Endodermal cell (in vitro differentiated cells): ENCODE measurements at places on chromosomes 4 and X. TPM values are rescaled to one million over a fixed set of nuclear protein-coding genes. Genes with fewer than 3 reads are reported as not detected.

The FGF13 gene
- 69.4 and 69.9 TPM in 2 replicates for total RNA-seq

The EVC gene
- total RNA-seq, result 14.4 and 25.5 TPM in 2 replicates

The PCYT1B gene
- 11.3 to 22.1 TPM (median 11.7 TPM) in 3 replicates for total RNA-seq

The MSX1 gene
- 0.86 and 1.3 TPM in 2 replicates for total RNA-seq

The CT45A10 gene
- total RNA-seq, result not detected in 3 replicates

The ALB gene
- 1.4 and 2.2 TPM in 2 replicates for total RNA-seq

The XAGE2 gene
- not detected in 2 replicates for total RNA-seq

The LIN54 gene
- total RNA-seq, result 16.0 to 22.1 TPM (median 18.1 TPM) in 3 replicates

The TAB3 gene
- 19.6 and 23.2 TPM in 2 replicates for total RNA-seq

- H3K27me3 ChIP-seq, result no peaks in the 10 kb centered on the region
- no peak overlapping the region for H3K4me3 ChIP-seq
- DNase-seq, result no peak
- H3K4me1 ChIP-seq, result peaks cover 5% of the 10 kb centered on the region
- no peak overlapping the region for H3K27ac ChIP-seq
- no peaks in the 10 kb centered on the region for H3K36me3 ChIP-seq
Measured at GRCh38 chr4:8507196-8507570, 66.6 kb downstream of the TRMT44 start.

DNA sequence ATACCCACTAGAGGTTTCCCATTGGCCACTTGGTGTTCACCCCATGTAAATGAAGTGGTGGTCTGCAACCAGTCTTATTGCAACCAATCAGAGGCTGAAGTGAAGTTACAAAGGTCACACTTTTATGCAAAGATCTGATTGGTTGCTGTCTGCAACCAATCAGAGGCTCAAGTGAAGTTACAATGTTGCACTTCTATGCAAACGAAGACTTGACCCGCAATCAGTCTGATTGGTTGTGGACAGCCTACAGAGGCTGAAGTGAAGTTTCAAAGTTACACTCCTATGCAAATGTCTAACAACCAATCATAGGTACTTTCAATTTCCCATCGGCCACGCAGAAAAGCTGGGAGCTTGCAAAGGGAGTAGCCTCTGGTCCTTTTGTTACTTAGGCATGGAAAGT lies 22.3 kb upstream of the XPNPEP2 start:
- H3K27ac ChIP-seq, result no peak overlapping the region
- peak; percentile 28 for DNase-seq
- H3K4me3 ChIP-seq, result no peak overlapping the region
- H3K36me3 ChIP-seq, result no peaks in the 10 kb centered on the region
- H3K27me3 ChIP-seq, result no peaks in the 10 kb centered on the region
- H3K4me1 ChIP-seq, result no peaks in the 10 kb centered on the region

GRCh38 chrX:42515939-42516338 lies 262.0 kb downstream of the PPP1R2C start:
- no peaks in the 10 kb centered on the region for H3K27me3 ChIP-seq
- H3K36me3 ChIP-seq, result no peaks in the 10 kb centered on the region
- H3K4me3 ChIP-seq, result no peak overlapping the region
- no peak overlapping the region for H3K27ac ChIP-seq
- no peaks in the 10 kb centered on the region for H3K4me1 ChIP-seq

DNA sequence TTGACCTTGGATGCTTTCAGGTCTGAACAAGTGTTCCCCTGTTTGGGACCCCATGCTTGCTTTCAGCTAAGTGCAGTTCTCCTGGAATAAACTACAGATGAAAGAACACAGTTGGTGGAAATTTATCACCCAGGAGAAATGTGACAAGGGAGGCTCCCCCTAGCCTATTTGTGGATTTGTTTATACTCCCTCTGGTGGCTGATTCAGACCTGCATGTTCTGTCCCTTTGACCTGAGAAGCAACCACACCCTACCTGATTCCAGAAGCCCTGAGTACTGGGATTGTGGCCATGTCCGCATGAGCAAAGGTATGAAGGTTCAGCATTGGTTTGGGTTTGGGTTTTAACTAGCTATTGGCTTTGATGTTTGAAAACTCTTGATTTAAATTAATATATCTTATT lies 440.9 kb downstream of the MID1IP1 start:
- H3K4me1 ChIP-seq, result no peaks in the 10 kb centered on the region
- no peaks in the 10 kb centered on the region for H3K36me3 ChIP-seq
- no peak overlapping the region for H3K4me3 ChIP-seq
- H3K27ac ChIP-seq, result no peak overlapping the region
- H3K27me3 ChIP-seq, result no peaks in the 10 kb centered on the region
- peak; percentile 73 for DNase-seq

GRCh38 chrX:15946783-15947580 lies 92.4 kb upstream of the AP1S2 start:
- no peak overlapping the region for H3K27ac ChIP-seq
- H3K27me3 ChIP-seq, result no peaks in the 10 kb centered on the region
- DNase-seq, result peak; percentile 60
- no peaks in the 10 kb centered on the region for H3K36me3 ChIP-seq
- no peak overlapping the region for H3K4me3 ChIP-seq

GRCh38 chr4:52198294-52198693 lies 147.2 kb downstream of the SPATA18 start:
- peaks cover 7% of the 10 kb centered on the region for H3K4me1 ChIP-seq
- no peaks in the 10 kb centered on the region for H3K36me3 ChIP-seq
- no peak for DNase-seq
- H3K27ac ChIP-seq, result peak overlapping the region; percentile 21
- H3K27me3 ChIP-seq, result no peaks in the 10 kb centered on the region

DNA sequence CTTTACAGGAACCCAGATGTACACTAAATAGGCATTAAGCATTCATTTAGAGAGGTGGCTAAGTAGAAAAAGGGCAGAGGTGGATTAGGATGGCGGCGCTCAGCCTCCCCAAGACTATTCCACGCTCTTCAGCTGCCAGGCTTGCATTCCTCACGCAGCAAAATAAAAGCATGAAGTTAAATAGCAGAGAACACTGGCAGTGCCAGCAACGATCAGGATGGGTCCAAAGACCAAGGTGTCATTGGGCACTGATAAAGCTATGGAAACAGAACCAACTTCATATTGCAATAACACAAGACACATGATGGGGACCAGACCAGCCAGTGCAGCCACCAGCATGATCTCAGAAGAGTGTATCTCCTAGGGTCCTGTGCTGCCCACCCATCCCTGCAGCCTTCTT lies 42.0 kb downstream of the TMEM156 start:
- no peak overlapping the region for H3K4me3 ChIP-seq
- DNase-seq, result no peak
- no peak overlapping the region for H3K27ac ChIP-seq
- H3K27me3 ChIP-seq, result no peaks in the 10 kb centered on the region
- H3K4me1 ChIP-seq, result no peaks in the 10 kb centered on the region
- H3K36me3 ChIP-seq, result no peaks in the 10 kb centered on the region

GRCh38 chrX:136608295-136608933 lies 39.5 kb upstream of the CD40LG start:
- no peaks in the 10 kb centered on the region for H3K27me3 ChIP-seq
- no peak overlapping the region for H3K27ac ChIP-seq
- peak; percentile 68 for DNase-seq
- no peaks in the 10 kb centered on the region for H3K4me1 ChIP-seq
- H3K36me3 ChIP-seq, result no peaks in the 10 kb centered on the region
- no peak overlapping the region for H3K4me3 ChIP-seq

DNA sequence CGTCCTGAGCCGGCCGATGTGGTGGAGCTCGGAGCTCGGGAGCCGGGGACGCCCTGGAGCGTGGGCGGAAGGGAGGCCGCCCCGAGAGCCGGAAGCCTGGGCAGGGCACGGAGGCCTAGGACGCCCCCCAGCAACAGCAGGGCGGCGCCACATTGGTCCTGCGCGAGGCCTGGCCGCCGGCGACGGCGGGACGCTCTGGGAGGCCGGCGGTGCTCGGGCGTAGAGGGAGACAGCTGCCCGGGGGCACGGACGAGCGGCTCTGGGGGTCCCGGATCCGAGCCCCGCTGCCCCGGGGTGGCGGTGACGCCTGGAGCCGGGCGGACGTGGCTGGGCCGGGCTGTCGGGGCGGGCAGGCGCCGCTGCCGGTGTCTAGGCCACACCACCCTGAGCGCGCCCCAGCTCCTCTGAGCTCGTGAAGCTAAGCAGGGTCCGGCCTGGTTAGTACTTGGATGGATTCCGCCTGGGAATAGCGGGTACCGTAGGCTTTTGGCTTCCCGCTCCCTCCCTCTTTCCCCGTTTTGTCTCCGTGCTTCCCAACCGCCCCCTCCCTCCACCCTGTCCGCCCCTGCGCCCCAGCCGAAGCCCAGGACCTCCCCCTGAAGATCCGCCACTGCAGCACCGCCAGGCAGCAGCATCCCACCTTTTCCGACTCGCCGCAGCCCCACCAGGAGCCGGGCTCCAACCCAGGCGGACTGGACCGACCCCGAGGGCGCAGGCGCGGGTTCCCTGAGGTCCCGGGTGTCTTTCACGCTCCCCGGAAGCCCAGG lies 12.1 kb downstream of the FRG2 start:
- H3K36me3 ChIP-seq, result no peaks in the 10 kb centered on the region
- H3K27ac ChIP-seq, result no peak overlapping the region
- peak; percentile 77 for DNase-seq
- no peaks in the 10 kb centered on the region for H3K4me1 ChIP-seq
- H3K27me3 ChIP-seq, result no peaks in the 10 kb centered on the region

DNA sequence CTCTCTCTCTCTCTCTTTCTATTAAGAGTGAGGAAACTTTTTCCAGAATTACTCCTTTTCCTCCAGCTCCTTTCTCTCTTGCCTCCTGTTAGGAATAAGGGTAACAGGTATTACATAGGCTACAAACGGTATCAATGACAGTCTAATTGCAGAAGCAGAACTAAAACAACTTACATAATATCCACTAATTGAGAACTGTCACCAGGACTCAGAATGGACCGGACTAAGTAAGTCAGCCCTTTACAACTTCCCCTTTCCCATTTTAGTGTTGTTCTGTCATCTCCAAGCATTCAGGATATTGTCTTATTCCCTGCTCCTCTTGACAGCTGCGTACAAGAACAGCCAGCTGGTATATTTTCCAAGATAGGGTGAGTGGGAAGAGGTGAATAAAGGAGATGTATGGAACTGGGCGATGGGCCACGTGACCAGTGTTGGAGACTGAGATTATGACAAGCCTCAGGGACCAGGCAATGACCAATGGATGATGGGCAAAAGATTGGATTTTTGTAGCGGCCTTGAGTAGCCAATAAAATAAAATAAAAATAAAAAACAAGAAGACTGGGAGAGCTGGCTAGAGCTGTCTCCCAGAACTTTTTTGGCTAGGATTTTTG lies 2.3 kb upstream of the FNIP2 start:
- H3K27me3 ChIP-seq, result peaks cover 6% of the 10 kb centered on the region
- no peak for DNase-seq
- no peaks in the 10 kb centered on the region for H3K4me1 ChIP-seq
- no peak overlapping the region for H3K27ac ChIP-seq
- H3K36me3 ChIP-seq, result no peaks in the 10 kb centered on the region
- H3K4me3 ChIP-seq, result no peak overlapping the region

DNA sequence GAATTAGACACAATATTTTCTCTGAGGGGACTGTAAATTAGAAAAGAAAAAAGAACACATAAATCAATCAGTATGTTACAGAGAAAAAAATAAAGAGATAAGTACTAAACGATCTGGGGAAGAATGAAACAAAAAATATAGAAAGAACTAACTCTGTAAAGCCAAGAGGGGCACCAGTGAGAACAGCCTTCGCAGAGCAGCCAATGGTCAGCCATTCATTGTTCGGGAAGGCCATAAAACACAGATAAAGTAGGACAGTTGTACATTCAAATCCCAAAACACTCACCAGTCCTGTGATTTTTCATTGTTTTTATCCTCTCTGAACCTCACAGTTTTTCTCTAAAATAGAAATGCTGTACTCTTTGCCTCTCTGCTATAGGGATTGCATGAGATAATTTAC lies 127.9 kb downstream of the NEK1 start:
- H3K27me3 ChIP-seq, result no peaks in the 10 kb centered on the region
- peaks cover 3% of the 10 kb centered on the region for H3K4me1 ChIP-seq
- no peak for DNase-seq
- H3K36me3 ChIP-seq, result no peaks in the 10 kb centered on the region
- H3K27ac ChIP-seq, result no peak overlapping the region

GRCh38 chrX:139209342-139209741 lies 321.2 kb upstream of the F9 start:
- peaks cover 3% of the 10 kb centered on the region for H3K4me1 ChIP-seq
- H3K27ac ChIP-seq, result no peak overlapping the region
- DNase-seq, result no peak
- no peaks in the 10 kb centered on the region for H3K27me3 ChIP-seq
- no peak overlapping the region for H3K4me3 ChIP-seq

DNA sequence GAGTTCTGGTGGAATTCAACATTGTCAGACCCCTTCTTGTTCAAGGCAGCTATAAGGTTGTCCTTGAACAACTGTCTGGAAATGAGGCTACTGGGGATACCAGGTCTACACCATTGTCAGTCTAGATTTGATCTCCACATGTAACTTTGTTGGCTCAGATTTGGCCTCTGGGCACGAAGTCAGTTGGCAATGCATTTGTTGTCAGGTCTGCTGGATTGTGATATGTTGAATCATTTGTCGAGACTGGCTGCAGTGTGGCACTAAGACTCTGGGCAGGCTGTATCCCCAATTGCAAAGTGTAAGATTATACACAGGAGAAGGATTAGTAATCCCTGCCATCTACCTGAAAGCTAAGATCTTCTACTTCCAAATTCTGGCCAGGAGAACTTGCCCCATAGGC lies 26.5 kb downstream of the ZNF81 start:
- no peak overlapping the region for H3K4me3 ChIP-seq
- DNase-seq, result no peak
- H3K4me1 ChIP-seq, result no peaks in the 10 kb centered on the region
- peaks cover 18% of the 10 kb centered on the region for H3K36me3 ChIP-seq
- H3K27ac ChIP-seq, result no peak overlapping the region

- DNase-seq, result no peak
- no peak overlapping the region for H3K4me3 ChIP-seq
- H3K4me1 ChIP-seq, result no peaks in the 10 kb centered on the region
- H3K27ac ChIP-seq, result no peak overlapping the region
Measured at GRCh38 chr4:62865261-62865660, 1544.0 kb downstream of the TECRL start.

DNA sequence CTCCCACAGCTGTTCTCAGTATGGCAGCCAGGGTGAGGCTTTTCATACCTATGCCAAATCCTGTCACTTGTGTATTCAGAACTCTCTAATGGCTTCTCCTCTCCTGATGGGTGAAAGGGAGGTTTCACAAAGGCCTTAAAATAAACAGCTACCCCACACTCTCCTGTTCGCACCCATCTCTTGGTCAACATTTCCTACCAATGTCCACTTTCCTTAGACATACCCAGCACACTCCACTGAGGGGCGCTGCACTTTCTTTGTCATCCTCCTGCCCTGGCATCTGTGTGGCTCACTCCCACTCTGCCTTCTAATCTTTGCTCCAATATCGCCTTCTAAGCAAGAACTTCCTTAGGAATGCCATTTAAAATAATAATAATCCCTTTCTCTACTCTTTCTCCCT lies 313.3 kb downstream of the PPP3CA start:
- H3K27me3 ChIP-seq, result no peaks in the 10 kb centered on the region
- H3K4me3 ChIP-seq, result no peak overlapping the region
- peak; percentile 72 for DNase-seq

GRCh38 chrX:12223650-12224049 lies 85.4 kb downstream of the FRMPD4 start:
- DNase-seq, result no peak
- no peaks in the 10 kb centered on the region for H3K36me3 ChIP-seq
- no peak overlapping the region for H3K27ac ChIP-seq
- H3K4me3 ChIP-seq, result no peak overlapping the region
- H3K27me3 ChIP-seq, result no peaks in the 10 kb centered on the region
- no peaks in the 10 kb centered on the region for H3K4me1 ChIP-seq

GRCh38 chr4:74431113-74431826 lies 13.7 kb upstream of the AREG start:
- no peaks in the 10 kb centered on the region for H3K4me1 ChIP-seq
- H3K4me3 ChIP-seq, result no peak overlapping the region
- H3K36me3 ChIP-seq, result no peaks in the 10 kb centered on the region
- no peak overlapping the region for H3K27ac ChIP-seq
- no peaks in the 10 kb centered on the region for H3K27me3 ChIP-seq
